ENCODE measurements at places on chromosomes 7 and 10. TPM values are rescaled to one million over a fixed set of nuclear protein-coding genes. Genes with fewer than 3 reads are reported as not detected.

LHFPL3 gene
- total RNA-seq = not detected

TNRC18 gene
- 40.4 TPM for total RNA-seq

C10orf67 gene
- total RNA-seq = 0.07 TPM

GRCh38 chr7:105195891-105196290 lies 181.9 kb downstream of the KMT2E start:
- DNase-seq = no peak

- no peak for DNase-seq
These were observed 317.8 kb upstream of the MKI67 start for GRCh38 chr10:128443925-128444518.

- DNase-seq = no peak
These were observed 51.5 kb downstream of the UNCX start for GRCh38 chr7:1283941-1284742.

DNA sequence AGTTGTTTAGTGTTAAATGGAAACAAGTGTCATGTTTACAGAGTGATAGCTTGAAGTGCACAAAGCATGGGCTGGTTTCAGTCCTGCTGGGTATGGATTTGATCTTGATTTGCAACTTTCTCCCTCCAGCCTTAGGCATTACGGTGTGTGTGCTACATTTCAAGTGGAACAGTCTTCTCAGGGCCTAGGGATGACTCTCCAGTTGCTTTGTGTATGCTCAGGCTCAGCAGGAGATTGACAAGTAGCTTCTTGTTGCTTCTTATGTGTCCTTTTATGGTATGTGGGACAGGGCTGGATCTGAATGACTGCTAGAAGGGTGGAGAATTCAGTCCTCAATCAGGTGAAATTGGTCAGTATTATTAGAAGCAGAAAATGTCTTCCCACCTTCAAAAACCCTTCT lies 51.3 kb upstream of the PLEKHA1 start:
- no peak for DNase-seq

DNA sequence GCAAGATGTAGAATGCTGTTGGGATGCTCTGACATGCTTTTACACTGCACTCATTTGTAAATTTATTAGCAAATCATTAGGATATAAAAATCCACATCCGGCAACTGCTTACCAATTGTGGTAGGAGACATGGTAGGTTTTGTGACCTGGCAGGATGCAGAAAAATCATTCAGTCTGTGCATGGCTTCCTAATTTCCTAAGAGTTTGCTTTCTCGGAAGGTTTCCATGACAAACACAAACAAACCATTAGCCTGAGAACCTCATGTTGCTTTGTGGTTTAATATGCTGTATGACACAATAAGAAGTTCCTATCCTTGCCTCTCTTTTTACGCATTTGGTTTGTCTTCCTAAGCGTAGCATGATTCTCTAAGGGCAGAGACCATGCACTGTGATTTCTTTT lies 14.7 kb upstream of the LMBR1 start:
- DNase-seq = no peak

Measured in activated CD4-positive, alpha-beta memory T cell treated with anti-CD3 and anti-CD28 coated beads for 36 hours (primary cell).